Stimulated activated CD4-positive, alpha-beta T cell treated with anti-CD3 and anti-CD28 coated beads, TNF-alpha, amount 100 ng/mL, for 24 hours (primary cell): ENCODE measurements at places on chromosomes 12 and 14.

DNA sequence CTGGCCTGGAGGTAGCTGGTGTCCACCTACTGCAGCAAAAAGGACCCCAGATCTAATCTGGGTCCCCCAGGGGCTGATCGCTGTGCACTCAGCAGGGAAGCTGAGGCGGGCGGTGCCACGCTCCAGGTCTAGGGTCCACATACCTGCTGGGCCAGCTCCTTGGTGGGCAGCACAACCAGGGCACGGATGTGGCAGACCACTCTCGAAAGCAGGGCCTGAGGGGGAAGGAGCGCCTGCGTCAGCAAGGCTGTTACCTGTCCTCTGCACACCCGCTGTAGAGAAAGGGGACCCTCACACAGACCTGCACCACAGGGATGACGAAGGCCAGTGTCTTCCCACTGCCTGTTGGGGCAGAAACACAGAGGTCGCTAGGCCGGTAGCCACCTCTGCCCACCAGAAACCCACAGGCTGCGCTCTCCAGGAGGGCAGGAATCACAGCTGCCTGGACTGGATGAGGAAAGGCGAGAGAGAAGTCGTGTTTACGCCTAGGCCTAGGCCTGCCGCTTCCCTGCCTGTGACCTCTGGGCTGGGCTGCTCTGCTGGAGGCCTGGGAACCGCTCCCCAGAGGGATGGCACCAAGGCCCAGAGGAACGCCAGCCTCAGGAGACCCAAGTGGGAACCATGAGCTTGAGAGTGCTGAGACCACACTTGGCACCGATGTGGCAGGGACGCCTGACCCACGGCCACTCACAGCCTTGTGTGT is 2.0 kb downstream of the DDX51 start:
- no peak for DNase-seq

DNA sequence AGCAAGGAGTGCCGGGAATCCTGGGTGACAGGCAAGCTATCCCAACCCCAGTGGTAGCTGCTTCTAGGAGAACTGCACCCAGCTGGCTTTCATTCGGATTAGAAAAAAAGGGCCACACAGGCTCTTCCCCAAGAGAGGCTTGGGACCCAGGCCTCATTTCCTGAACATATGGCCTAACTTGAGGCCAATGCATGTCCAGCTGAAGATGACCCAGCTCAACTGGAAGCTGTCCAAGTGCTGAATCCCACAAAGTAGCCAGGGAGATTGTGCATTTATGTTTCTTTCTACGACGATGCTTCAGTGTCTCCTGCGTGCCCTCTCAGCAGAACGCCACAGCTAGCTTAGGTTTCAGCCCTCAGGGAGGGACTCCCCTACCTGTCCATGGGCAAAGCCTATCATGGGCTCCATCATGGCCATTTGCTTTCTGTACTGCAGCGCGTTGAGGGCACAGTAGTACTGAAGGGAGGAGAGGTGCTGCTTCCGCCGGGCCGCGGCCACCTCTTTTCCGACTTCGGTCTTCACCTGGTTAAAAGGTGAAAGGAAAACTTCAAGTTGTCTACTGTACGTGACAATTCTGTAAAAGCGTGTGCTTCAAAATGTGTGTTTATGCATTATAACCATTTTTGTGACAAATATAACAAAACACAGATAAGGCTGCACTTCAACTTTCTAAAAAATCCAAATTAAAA is 29.1 kb downstream of the APPL2 start:
- DNase-seq, result no peak

- DNase-seq, result no peak
Measured at GRCh38 chr12:55716582-55716957, 724 bp downstream of the BLOC1S1 start.

GRCh38 chr14:103122947-103123633 is at the start of gene TNFAIP2:
TNFAIP2 (plus strand) TSS chr14:103123461; CDS start chr14:103126458, 2,997 bp downstream.
- no peak for DNase-seq

DNA sequence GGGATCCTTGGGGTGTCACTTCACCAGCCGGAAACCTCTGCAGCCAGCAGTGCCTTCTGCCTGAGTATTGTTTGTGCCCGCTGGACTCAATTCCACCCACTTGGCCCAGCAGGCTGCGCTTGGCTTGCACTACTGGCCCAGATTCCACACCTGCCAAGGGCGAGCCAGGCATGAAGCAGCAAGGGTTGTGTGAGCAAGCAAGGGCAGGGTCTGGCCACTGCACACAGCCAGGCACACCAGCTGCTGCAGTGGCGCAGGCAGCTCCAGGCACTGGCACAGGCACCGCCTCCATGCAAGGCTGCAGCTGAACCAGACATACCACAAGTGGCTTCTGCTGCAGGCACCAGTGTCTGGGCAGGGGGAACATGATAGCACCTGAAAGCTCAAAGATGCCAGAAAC is 99.5 kb downstream of the NUAK1 start:
- DNase-seq, result no peak

- no peak for DNase-seq
Measured at GRCh38 chr12:7210642-7211151, 21.2 kb downstream of the PEX5 start.

DNA sequence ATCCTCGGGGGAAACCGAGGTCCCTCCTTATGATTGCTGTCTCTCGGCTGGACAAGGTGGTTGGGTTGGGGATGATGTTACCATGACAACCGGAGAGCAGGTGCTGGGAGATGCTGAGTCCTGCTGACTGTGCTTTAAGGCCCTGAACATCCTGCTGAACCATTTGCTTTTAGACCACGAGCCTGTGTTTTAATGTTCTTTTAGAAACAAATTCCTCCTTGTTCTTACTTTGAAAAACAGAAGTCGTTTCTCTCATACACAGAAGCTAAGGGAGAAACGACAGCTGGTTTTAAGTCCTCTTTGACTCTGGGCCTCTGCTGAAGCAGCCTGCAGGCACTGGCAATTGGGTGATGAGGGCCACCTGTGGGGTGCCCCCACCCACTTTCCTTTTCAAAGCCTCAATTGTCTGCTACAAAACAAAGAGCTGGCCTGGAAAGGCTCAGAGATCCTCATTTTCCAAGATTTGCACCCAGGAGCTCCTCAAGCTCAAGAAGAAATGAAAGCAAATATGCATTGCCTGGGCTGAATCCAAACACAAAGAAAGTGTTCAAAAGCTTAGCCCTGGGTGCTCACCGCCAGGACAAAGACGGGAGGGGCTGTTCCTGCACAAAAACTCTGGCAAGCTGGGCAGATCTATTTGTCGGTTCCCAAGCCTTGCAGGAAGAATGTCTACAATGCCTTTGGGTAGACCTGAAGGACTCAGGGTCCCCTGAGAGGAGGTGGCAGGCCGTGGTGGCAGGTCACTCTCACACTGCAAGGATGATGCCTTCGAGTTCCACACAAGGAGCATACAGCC is 90.0 kb upstream of the CLMN start:
- no peak for DNase-seq

DNA sequence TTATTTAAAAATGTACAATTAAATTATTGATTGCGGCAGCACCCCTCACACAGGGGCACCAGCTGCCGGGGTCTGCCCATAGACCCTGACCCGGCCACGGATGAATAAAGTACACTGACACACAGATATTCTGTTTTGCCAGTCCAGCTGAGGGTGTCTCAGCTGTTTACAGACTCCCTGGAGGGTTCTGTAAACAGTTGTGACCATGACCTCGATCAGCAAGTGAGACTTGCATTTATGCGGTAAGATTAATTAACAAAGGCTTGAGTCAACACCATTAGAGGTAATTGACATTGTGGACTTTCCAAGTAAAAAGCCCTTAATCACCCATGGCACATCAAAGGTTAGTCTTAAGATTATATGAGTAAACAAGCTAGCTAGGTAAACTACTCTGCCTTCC is 94.3 kb downstream of the FUT8 start:
- DNase-seq, result no peak

DNA sequence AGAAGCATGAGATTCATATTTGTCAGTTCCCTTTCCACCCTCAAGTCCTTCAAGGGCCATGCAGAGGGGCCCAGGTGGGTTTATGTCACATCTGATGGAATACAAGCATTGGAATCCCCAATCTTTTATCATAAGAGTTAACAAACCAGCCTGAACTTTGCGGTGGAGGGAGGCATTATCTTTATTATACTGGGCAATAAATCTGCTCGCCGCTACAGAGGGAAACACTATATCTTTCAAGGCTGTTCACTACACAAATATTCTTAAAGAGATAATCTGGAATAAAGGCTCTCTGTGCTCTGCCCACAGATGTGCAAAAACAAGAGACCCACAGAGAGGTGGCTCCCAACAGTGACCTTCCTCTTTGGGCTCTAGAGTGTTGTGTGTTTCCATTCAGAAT is 153.6 kb upstream of the PLEKHA5 start:
- DNase-seq, result no peak

DNA sequence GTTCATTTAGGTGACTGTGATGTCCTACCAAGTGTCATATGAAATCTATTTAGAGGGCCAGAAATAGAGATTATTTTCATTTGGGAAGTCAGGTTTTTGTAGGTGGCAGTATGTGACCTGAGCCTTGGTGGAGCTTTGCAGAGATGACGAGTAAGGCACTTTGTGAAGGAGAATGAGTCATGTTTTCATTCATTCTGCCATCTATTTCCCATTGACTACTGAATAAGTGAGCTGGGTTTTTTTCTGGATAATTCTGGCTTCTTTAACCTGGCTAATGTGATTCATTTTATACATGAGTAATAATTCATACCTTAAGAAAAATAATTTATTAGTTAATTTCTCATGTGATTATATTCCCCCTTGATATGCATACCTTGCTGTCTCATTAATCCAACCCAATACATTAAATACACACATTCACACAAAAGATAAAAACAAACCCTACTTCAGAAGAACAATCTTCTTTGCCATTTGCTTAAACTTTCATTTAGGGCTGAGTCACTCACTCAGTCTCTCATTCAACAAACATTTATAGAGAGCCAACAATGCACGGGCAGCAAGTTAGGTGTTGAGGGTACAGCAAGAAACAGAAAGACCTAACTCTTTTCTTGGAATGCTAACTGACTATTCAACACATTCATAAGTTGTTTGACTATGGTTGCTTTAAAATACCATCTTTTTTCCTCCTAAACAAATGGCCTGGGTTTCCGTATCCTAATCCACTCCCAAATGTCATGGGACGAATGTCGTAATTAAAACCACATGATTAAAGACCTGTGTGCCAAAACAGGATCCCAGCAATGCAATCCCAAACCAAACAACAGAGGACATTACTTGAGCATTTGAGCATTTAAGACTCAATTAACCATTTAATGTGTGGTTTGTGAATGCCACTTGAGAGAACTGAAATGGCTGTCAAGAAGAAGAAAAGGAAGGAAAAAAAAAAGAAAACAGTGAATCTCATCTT is 78.0 kb downstream of the KITLG start:
- no peak for DNase-seq

DNA sequence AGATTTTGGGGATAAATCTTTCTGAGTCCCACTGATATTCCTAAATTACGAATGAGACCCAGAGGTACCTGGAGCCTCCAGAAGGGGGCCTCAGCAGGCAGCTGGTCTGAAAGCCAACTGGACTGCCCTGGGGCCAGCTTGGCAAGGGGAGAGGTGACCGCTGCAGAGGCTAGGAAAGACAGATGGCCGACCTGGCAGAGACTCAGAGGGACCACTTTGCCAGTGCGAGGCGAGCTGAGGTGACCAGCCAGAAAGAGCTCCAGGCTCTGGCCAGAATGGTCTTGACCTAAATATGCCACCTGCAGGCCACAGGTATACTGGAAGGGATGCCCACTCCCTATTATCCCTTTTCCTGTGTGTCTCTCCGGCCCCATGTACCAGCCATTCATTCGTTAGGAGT is 256.8 kb upstream of the GARIN6 start:
- no peak for DNase-seq

- DNase-seq, result no peak
Measured at GRCh38 chr12:31728289-31728916, 418 bp downstream of the AMN1 start.

GRCh38 chr14:64931123-64931522 is 11.4 kb downstream of the GPX2 start:
- no peak for DNase-seq

DNA sequence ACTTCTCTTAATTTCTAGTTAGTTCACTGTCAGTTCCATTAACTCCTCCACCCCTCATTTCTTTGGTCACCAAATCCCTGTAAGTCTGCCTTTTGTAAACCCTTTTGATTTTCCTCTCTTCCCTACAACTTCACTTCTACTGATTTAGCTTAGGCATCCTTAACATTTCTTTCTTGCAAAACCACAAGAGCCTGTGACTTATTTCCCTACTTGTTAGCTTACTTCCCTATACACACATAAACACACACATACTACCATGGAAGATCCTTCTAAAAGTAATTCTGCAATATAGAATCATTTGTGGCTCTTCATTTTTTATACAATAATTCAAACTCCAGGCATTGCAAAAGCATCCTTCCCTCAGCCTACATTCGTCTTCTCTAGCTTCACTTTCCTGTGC is 494.3 kb upstream of the USP15 start:
- no peak for DNase-seq

- peak; percentile 19 for DNase-seq
Measured at GRCh38 chr12:6724409-6724797, 557 bp downstream of the COPS7A start.

GRCh38 chr12:108803428-108804105 is 53.8 kb downstream of the SSH1 start:
- peak; percentile 63 for DNase-seq

DNA sequence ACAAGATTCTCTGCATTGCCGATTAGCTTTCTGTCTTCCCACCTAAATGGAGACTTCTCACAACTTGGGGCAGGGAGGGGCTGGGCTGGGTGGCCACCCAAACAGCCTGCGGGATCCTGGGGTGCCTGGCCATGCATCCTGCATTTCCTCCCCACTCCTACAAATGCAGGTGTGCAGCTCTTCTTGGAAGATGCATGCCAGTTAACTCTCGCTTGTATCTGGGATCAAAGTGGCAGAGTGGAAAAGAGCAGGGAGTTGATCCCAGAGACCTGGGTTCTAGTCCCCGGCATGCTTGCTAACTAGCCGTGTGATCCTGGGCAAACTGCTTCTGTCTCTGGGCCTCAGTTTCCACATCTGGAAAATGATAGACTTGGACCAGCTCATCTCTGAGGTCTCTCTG is 136.6 kb downstream of the TSPAN9 start:
- DNase-seq, result no peak

DNA sequence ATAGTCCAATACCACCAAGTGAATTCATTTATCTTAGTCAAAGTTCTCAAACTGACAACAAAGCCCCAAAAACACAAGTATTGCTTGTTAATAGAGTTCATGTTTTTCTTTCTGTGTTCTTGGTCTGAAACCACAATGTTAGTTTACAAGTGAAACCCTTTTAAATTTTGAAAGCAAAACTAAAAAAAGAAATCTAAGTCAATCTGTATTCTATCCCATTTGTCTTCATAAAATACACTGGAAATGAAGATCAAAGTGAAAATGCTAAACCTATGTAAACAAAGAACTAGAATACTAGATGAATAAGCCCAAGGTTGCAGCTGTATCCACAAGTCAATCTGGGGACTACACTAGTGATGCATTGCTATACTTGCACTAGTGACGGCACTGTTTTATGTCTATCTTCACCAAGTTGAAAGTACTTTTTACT is 10.4 kb downstream of the MAP4K5 start:
- no peak for DNase-seq

DNA sequence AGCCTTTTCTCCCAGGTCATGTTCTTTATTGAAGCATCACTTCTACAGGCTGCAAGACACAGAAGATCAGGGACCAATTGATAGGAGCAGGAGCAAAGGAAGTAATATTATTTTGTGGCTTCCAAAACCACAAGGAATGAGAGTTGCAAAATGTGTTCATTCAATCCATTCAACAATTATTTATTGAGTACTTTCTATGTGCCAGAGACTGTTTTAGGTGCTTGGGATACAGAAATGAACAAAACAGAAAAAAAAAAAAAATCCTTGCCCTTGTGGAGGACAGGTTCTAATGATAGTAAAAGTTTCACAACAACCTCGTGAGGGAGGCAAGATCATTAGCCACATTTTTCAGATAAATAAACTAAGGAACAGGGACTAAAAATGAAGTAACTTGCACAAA is 20.1 kb upstream of the DACT1 start:
- DNase-seq, result no peak
